SJSA1 (cell line): ENCODE measurements at places on chromosomes 5 and 9. TPM values are rescaled to one million over a fixed set of nuclear protein-coding genes. Genes with fewer than 3 reads are reported as not detected.

Gene FGF10
- not detected in 2 replicates for total RNA-seq

Gene SLC46A2
- total RNA-seq: not detected in 2 replicates

GRCh38 chr9:20702570-20702969 lies 18.5 kb downstream of the FOCAD start:
- no peak for DNase-seq

GRCh38 chr5:102651466-102651865 lies 103.6 kb upstream of the PAM start:
- no peak for DNase-seq

GRCh38 chr9:4984171-4984620 lies 876 bp upstream of the JAK2 start:
- DNase-seq: no peak

GRCh38 chr9:79764374-79764773 lies 192.6 kb downstream of the TLE4 start:
- peak; percentile 83 for DNase-seq
